ENCODE measurements at places on chromosomes 13 and 19. TPM values are rescaled to one million over a fixed set of nuclear protein-coding genes. Genes with fewer than 3 reads are reported as not detected.

Gene C19orf53
- total RNA-seq, result 290 TPM

Gene MAST3
- 10.2 TPM for total RNA-seq

Gene ZNF793
- 5.9 TPM for total RNA-seq

Gene GAPDHS
- total RNA-seq, result not detected

Gene C1QTNF9B
- total RNA-seq, result not detected

Gene RFXANK
- total RNA-seq, result 61.0 TPM

Gene SPRED3
- 0.60 TPM for total RNA-seq

Gene TRPC4
- 0.60 TPM for total RNA-seq

DNA sequence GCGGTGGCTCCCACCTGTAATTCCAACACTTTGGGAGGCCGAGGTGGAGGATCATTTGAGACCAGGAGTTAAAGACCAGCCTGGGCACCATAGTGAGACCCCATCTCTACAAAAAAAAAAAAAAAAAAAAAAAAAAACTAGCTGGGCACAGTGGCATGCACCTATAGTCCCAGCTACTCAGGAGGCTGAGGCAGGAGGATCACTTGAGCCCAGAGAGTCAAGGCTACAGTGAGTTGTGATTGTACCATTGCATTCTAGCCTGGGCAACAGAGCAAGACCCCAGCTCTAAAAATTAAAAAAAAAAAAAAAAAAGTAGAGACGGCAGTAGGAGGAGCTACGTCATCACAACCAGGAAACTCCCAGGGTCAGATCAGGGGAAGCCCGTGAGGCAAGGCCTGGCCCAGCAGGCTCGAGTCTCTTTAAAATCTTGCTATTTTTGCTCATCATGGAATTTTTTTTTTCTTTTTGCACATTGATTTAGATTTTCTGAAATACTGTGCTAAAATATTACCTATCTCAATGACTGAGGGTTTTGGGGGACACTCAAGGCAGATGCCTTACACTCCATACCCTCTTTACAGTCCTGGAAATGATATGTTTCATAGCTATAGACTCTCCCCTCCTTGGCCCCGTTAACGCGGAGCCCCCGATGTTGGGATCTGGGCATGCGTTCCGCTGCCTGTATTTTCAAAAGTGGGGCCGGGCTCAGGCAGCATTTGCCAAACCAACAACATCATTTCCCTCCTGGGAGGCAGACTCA, 44.4 kb upstream of the USE1 start:
- DNase-seq, result no peak

DNA sequence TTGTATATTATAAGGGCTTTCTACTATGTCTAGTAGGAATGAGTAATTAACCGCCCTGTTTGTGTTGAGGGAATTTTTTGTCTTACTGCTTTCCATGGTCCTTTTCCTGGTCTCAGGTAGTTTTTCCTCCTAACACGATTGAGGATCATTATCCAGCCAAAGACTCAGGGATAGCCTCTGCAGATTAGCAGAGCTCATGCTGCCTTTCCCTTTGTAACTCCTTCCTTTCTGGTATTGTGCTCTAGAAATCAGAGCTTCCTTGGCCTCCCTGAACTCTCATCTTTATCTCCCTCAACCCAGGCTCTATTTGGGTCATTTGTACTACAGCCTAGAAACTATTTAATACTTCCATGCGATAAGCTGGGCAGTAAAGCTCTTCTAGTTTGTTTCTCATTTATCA, 142.1 kb downstream of the PDS5B start:
- no peak for DNase-seq

DNA sequence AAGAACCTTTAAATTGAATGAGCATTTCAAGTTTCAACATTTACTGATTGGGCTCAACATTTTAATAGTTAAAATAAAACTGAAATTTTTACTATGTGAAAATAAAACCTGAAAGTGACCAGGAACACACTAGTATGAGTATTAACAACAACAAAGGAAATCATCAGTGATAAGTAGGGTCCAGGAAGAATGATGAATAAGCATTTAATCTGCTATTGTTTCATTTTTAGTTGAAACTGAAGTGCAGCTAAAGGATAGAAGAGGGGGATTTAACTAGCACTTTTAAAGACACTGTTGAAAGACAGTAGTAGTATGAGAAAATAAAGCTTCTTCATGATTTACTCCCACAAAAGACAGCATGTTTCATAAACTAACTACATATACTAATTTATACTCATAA, 250.9 kb upstream of the IPO5 start:
- no peak for DNase-seq

DNA sequence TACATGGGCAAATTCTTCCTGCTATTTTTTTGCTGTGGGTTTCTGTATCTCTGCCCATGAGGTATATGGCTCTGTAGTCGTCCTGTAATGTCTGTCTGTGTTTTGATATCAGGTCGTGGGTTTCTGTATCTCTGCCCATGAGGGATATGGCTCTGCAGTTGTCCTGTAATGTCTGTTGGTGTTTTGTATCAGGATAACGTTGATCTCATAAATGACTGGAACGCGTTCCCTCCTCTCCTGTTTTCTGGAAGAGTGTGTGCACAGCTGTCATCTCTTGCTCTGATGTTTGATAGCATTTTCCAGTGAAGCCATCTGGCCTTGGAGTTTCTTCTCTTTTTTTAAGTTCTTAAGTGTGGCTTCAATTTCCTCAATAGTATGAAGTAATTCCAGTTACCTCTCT, 57.2 kb downstream of the SOX1 start:
- DNase-seq, result no peak

DNA sequence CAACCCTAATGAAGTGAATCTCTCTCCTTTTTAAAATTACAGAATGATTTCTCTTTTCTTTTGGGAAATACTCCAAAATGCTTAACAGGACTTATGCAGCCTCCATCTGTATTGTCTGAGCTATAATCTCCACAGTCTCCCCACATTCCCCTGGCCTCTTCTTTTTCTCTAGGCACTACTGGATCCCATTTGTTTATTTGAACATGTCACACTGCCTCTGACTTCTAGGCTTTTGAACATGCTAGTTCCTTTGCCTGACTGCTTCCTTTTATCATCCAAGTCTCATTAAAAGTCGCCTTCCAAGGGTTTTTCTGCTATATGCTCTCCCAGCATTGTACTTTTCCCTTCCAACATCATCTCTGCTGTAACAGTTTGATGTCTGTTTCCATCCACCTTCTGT, 548.7 kb downstream of the PCDH9 start:
- DNase-seq, result no peak

- DNase-seq, result no peak
Measured at GRCh38 chr19:35786299-35787160, 11.2 kb downstream of the ARHGAP33 start.

GRCh38 chr19:8215783-8216182, 6.6 kb downstream of the CERS4 start:
- no peak for DNase-seq
